Kidney glomerular epithelial cell (primary cell): ENCODE measurements at places on chromosomes 2 and 18.

DNA sequence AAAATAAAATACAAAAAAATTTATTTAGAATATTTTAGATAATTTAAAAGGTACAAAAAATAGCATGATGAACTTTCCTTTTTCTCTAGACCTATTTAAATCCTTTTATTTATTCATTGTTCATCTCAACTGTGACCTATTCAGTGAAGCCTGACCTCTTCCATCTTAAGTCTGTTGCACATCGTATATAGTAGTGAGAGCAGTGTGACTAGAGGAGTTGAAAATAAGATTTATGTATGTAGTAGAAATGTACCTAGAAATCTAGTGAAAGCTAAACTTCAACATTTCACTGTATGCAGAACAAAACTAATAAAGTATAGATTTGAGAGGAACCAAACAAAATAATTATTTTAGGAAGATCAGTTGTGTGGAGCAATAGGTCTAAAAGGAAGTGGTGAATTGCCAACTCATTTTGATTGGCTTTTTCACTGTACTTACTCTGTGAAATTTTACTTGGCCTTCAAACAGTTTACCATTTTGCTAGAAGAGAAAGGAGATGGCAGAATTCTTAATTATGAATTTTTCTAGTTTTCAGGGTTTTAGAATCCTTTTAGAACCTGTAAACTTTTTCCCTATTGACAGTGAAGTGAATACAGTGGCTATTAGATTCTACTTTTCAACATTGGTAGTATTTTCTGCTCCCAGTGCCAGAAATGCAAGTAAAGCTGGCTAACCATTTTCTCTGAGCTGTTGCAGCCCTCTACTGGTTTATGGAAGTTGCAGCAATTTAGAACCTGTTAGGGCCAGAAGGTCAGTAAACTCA is 11.0 kb downstream of the ANKRD12 start:
- DNase-seq: peak; percentile 78

- no peak for DNase-seq
These were observed 422.3 kb upstream of the CELF4 start for GRCh38 chr18:37987901-37988300.

- no peak for DNase-seq
These were observed 216.8 kb downstream of the CAMKMT start for GRCh38 chr2:44578471-44579093.

GRCh38 chr2:203739351-203739750 is 32.9 kb downstream of the CD28 start:
- DNase-seq: no peak

DNA sequence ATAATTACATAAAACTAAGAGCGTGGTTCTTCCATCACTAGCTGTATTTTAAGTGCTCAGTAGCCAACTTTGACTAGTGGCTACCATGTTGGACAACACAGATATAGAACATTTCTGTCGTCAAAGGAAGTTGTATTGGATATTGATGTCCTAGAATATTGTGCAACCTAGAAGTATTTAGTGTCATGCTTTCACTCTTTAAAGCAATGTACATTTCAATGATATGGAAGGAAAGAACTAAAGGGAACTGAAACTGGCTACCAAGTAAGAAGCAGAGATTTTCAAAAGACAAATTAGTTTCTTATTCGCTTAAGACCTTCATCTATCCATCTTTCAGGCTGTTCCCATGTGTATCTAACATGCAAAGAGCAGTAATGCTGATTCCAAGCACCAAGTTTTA is 85.4 kb upstream of the EML6 start:
- DNase-seq: no peak

DNA sequence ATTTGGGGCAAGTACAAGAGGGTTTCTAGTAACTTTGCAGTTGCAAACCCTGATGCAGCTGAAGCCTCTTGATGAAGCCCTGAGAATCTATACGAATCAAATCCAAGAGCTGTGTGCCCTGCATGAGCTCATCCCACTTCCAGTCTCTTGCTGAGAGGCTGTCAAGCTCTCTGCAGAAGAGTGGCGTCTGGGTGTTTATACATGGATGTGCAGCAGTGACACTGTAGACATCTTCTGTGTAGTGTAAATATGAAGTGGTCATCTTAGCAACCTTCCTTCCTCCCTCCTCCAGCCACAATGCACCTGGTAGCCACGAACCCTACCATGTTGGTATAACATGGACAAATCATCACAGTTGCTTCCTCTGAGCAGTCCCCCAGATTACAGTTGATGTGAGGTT is 18.4 kb upstream of the KIAA2012 start:
- no peak for DNase-seq

- DNase-seq: no peak
These were observed 473.0 kb upstream of the LRRTM4 start for GRCh38 chr2:77995161-77995560.

DNA sequence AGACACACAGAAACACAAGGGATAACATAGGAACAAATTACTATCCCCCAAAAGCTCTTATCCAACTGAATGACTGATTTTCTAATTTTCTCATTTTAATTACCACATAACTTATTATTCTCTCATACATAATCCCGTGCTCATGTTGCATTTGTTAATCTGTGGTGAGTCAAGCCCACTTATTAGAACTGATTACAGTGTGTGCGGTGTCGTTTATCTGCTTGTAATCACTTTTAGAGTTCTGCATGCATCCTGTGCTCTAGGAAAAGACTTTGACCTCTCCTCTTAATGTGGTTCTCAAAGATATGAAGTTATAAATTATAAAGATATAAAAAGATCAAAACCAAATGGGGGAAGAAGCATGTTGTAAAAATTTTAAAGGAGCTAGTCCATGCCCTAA is 29.7 kb downstream of the CNDP1 start:
- DNase-seq: no peak

- DNase-seq: no peak
These were observed 53.5 kb upstream of the PGAP1 start for GRCh38 chr2:196980001-196980400.

DNA sequence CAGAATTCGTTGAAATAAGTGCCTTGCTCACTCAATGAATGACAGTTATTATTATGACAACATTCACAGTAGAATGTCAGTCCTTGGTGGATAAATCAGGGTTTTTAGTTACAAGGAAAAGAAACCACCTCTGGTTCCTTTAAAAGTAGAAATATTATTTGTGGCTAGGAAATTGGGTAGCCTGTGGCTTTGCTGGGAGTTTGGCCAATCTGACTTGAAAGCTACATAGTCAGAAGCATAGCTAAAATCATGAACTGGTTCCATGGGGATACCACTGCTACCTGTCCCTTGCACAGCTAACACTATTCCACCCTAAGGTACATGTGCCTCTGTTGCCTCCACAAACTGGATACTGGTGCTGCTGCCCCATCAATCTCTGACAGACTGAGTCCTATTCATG is 12.8 kb upstream of the SMCHD1 start:
- DNase-seq: no peak

GRCh38 chr2:33903215-33903614 is 304.1 kb upstream of the FAM98A start:
- DNase-seq: no peak

DNA sequence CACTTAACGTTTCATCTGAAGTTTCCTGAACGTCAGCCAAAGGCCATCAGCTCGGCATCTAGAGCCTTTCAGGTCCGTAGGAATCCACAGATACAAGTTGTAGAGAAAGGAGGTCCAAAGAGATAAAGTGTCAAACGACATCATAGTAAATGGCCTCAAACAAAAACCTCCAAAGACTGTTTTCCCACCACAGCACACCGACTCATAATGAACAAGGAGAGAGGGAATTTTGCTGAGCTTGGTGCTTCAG is 150.3 kb downstream of the PXDN start:
- DNase-seq: no peak

GRCh38 chr2:237939251-237939650 is 27.6 kb upstream of the UBE2F start:
- no peak for DNase-seq

DNA sequence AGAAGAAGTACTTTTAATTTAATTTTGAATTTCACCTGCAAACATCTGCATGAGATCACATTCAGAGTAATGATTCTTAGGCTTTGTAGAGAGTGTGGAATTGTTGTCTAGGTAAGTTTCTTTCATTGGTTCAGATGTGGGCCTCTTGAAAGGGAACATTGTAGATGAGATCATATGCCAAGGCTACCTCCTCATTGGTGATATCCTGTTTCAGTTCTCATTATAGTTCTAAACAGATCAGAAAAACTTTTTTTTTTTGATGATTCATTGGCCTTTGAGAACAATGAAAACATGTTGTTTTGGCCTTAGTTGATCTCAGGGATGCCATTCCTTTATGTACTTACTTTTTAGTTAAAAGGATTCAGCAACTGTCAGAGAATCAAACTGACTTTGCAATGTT is 44.5 kb downstream of the EML6 start:
- peak; percentile 51 for DNase-seq

- no peak for DNase-seq
These were observed 138.8 kb downstream of the MYO5B start for GRCh38 chr18:50056185-50056584.

- DNase-seq: no peak
These were observed 79.0 kb upstream of the ZEB2 start for GRCh38 chr2:144598906-144599305.

GRCh38 chr2:41940745-41941063 is 107.1 kb upstream of the PKDCC start:
- DNase-seq: no peak

DNA sequence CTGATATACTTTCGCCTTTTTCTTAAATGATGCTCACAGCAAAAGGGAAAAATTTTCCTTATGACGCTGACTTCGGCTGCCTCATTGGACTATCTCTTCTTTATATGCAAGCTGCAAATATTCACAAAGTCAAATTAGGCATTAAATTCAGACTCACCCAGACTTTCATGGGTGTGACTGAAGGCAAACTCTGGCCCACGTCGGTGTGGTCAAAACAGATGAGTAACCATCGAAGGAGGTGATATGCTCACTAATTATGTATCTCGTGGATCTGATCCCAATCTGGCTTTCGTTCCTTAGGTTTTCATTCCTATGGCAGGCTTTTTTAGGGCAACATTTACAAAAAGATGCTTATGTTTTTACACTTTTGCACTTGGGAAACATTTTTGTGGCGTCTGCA is 36.6 kb downstream of the FAM124B start:
- no peak for DNase-seq

DNA sequence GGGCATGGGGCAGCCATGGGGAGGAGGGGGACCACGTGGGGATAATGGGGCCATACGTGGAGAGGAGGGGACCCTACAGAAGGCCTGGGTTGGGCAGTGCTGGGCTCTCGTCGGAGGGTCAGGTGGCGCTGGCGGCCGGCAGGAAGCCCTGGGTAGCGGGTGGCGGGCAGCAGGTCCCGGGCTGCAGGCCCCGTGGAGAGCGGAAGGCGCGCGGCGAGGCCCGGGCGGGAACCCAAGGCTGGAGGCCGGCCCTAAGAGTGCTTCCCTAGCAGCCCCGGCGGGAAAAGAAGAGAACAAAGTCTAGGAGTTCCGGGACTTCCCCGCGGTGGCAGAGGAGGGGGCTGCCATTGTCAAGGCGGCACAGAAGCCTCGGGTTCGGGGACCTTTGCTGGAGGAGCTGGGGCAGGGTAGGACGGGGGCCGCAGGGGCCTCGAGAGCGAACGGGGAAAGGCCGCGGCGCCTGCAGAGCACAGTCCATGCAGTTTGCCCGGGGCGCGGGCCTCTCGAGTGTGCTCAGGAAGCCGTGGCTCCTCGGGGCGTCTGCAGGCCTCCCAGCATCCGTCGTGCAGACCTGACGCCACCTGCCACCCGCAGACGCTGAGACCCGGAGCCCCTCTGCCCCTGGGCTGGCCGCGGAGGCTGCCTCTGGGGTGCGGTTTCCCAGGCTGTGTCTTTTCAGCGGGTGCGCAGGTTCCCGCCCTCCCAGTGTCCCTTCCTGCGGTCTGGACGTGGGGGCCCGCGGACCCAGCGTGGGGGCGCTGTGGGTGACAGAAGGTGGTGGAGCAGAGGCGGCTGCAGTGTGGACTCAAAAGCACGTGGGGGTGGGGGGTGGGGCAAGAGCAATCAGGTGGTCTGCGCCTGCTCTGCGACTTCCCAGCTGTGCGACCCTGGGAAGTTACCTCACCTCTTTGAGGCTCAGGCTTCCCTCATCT is 19.4 kb upstream of the NCL start:
- no peak for DNase-seq

- DNase-seq: no peak
These were observed 115.1 kb downstream of the KCNE4 start for GRCh38 chr2:223166983-223167650.

DNA sequence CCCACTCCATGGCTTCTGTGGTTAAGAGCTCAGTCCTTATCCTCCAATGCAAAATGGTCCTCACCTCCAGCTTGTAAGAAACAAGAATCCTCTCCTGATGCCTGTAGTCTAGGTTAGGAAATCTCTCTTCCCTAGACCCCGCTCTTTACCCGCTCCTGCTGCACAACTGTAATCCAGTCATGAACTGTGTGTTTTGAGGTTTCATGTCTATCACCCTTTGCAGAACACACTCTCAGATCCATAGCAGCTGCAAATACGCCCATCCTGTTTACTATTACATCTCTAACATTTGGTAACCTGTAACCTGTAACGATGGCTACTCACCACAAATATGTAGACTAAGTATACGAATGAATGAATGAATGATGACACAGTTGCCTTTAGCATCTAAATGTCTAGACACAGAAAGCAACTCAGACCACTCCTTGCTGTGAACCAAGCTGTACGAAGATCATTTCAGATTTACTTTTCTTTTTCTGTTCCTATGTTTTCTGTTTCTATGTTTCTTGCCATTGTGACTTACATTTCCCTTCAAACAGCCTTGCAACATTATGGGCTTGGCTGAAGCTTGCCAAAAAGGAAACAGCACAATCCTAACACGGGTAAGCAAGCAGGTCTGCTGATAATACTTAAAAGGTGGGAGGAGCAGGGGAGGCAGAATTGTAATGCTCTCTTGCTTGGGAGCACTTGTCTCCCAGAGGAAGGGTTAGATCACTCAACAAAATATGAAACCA is 53.7 kb downstream of the EPHA4 start:
- DNase-seq: no peak

DNA sequence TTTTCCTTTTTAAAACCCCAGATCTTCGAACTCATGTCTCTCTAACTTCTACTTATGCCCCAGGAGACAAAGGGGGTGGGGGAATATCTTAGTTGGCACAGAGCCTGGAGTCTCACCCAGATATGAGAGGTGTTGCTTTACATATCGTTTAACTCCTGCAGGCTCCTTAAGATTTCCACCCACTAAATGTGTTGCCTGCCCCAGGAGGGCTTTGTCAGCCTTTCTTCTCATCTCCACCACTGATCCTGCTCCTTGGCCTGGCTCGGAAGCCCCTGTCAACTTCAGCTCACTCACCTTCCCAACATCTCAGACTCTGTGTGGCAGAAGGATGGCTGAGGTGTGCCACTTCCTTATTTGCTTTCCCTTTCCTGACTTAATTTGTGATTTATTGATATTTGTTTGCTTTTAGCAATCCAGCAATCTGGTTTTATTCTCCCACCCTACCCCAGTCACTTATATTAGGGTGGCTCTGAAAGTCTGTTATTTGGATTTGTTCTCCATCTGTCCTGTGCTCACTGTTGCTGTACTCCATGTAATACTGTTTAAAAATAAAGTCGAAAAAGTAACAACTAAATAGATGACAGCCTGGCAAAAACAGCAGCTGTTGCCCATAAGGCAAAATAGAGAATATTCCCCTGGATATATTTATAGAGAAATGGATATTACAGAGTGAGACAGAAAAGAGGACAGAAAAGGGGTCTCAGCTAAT is 200.6 kb downstream of the ZBTB7C start:
- DNase-seq: no peak

- DNase-seq: no peak
These were observed 303.8 kb downstream of the TDRD15 start for GRCh38 chr2:21427606-21428005.

- no peak for DNase-seq
These were observed 25.5 kb upstream of the ST8SIA3 start for GRCh38 chr18:57326718-57327323.

GRCh38 chr2:181138816-181139215 is 158.4 kb downstream of the UBE2E3 start:
- DNase-seq: no peak
